Activated T-cell treated with anti-CD3 and anti-CD28 coated beads, Interleukin-2, amount 50 U/mL, for 72 hours (primary cell): ENCODE measurements at places on chromosomes 7 and 10.

- no peak for DNase-seq
Observed at GRCh38 chr7:16061630-16062029, 359.7 kb downstream of the CRPPA start.

- DNase-seq, result no peak
Observed at GRCh38 chr10:60950300-60950699, 6.3 kb upstream of the RHOBTB1 start.

DNA sequence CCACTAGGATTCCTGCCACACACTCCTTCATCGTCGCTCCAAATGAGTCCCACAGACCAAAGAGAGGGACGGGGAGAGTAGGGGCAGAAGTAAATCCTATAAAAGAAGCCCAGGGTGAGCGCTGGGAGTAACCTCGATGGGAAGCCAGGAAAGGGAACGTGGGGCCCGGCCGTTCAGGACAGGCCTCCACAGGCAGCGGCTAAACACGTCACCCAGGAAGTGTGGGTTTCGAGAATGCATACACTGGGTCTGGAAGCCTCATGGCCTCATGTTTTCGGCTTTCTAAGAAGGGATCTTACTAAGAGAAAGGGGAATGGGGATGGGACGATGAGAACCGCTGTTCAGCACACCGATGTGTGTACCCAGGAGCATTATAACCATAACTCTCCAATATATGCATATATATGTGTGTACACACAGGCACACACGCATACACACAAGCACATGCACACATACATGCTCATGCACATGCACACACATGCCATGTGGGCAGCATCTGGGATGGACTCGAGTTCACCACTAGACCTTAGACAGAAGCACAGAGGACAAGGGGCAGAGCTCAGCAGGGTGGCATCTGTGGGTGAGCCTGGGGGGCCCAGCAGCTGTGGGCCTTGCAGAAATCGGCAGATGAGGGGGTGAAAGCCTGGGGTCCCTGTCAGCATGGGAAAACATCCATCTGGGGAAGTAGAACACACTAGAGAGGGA is 14.8 kb upstream of the CNPY1 start:
- DNase-seq, result no peak

DNA sequence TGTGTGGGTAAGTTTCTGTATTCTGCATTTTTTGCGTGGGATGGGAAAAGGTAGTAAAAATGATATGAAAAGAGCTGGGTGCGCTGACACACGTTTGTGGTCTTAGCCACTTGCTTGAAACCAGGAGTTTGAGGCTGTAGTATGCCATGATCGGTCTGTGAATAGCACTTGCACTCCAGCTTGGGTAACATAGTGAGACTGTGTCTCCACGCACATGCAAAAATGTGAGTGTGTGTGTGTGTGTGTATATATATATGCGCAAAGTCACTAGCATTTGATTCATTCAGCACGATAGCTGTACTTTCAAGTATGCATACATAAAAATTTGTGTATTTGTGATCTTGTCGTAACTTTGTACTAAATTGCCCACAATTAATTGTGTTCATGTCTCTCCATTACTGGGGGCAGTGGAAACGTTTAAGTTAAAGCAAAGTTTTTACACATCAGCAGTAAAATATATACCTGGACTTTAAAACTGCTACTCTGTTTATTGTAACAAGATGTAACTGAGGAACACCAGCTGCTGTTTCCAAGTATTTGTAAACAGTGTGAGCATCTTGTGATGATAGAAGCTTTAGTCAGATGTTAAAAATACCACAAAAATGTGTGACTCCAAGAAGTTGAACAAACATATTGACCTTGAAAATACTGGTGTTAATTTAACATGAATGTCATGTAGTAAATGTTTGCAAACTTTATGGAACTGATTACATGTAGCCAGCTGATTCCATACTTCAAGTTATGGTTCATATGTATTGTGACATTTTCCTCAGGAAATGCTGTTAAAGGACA is 1.6 kb downstream of the ZRANB1 start:
- DNase-seq, result no peak

GRCh38 chr7:92560602-92561001 is 29.6 kb downstream of the FAM133B start:
- no peak for DNase-seq

DNA sequence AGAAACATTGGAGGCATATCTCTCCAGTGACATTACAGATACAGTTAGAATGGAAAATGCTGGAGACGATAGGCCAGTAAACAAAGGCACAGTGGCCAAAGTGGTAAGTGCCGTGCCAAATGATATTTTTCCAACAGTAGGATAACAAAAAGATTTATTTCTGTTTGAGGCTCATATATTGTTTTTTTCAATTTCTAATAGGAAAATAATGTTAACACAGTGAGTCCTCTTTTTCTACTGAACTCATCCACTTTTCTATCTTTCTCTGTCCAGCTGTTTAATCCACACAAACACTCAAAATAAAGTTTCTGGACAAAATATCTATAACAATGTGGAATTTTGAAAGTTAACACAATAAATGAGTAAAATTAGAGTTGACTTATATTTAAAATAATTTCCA is 201.3 kb downstream of the SEMA3E start:
- DNase-seq, result no peak

DNA sequence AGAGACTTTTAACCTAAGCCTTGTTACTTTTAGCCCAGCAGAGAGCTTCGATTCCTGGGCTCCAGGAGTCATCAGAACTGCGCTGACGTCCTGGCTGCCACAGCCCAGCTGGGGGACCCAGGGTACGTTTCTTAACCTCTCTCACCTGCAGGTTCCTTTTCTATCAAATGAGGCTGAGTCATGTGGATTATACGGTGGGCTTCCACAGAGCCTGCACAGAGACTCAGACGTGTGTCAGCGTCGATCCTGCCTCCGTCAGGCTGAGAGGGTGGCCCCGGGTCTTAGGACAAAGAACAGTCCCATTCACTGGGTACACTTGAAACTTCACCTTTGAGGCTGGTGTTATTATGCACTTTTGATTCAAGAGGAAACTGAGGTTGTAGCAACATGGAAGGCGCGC is 100.7 kb upstream of the FGFR2 start:
- DNase-seq, result no peak
